Breast epithelium (tissue), 4 donors: ENCODE measurements at places on chromosomes 1 and 21. TPM values are rescaled to one million over a fixed set of nuclear protein-coding genes. Genes with fewer than 3 reads are reported as not detected.

The PRAMEF9 gene
- total RNA-seq = not detected

The RAD54L gene
- not detected for total RNA-seq

The CDCA8 gene
- 1.4 TPM for total RNA-seq

The THEMIS2 gene
- 25.6 TPM for total RNA-seq

The DYNLT4 gene
- 1.3 TPM for total RNA-seq

The MSH4 gene
- total RNA-seq = 0.32 TPM

The MROH9 gene
- total RNA-seq = not detected

The OR6N1 gene
- total RNA-seq = not detected

The TNFRSF1B gene
- total RNA-seq = 35.1 TPM

The NCAM2 gene
- total RNA-seq = 2.6 TPM

The DNAJC6 gene
- 4.2 TPM for total RNA-seq

The CFAP57 gene
- total RNA-seq = 0.88 TPM

The MRAP gene
- 8.8 TPM for total RNA-seq

The CD48 gene
- total RNA-seq = 8.8 TPM

The CYP4B1 gene
- 882 TPM for total RNA-seq

The INKA2 gene
- 4.6 TPM for total RNA-seq

- no peak for DNase-seq
These were observed 4.2 kb downstream of the PGLYRP3 start for GRCh38 chr1:153308540-153308939.

- DNase-seq = no peak
These were observed 60.3 kb downstream of the KCNJ6 start for GRCh38 chr21:37855647-37856625.

DNA sequence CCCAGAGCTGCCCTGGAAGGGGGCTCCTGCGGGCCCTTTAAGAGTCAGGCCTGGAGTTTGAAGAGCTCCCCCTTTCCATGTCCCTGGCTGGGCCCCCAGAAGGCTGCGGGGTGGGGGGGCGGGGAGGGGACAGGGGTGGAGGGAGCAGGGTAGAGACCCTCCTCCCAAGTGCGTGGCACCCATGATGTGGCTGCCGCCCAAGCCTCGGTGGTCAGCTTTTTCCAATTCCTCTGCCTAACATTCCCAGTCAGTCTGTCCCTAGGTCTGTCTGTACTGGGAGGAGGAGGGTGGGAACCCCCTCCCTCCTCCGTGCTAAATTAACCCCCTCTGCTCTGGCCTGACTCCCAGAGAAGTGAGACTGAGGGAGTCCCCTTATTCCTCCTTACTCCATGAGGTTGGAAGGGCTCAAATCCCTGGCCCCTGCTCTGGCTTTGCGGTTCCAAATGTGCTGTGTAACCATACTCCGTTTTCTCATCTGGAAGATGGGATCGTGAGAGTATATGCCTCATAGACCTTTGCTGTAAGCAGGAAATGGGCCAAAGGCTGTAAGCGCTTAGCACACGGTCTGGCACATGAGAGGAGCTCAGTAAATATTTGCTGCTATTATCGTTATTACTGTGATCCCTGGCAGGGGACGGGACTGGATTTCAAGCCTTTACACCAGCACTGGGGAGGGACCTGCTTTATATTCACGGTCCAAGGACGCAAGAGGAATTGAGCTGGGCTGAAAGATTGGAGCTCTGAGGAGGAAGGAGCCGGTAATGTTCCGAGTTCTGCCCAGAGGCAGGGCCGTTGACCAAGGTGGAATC lies 658 bp upstream of the COL16A1 start:
- no peak for DNase-seq

GRCh38 chr1:164653705-164654104 lies 94.7 kb downstream of the PBX1 start:
- no peak for DNase-seq

DNA sequence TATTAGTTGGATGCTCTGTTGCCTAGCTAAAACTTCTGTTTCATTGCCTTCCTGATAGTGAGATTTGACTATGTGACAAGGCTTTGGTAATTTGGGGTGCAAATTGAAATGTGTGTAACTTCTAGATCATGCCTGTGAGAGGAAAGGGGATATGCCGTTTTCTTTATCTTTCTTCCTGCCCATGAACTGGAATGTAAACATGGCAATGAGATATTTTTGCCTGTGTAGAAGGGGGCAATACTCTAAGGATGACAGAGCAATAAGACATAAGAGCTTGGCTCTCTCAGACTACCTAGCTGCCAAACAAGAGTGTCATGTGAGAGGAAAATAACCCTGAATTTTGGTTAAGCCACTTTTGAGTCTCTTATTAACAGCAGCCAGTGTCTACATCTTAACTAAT lies 49.7 kb downstream of the RAP1A start:
- DNase-seq = no peak

GRCh38 chr1:6965083-6965934 lies 180.1 kb downstream of the CAMTA1 start:
- no peak for DNase-seq

DNA sequence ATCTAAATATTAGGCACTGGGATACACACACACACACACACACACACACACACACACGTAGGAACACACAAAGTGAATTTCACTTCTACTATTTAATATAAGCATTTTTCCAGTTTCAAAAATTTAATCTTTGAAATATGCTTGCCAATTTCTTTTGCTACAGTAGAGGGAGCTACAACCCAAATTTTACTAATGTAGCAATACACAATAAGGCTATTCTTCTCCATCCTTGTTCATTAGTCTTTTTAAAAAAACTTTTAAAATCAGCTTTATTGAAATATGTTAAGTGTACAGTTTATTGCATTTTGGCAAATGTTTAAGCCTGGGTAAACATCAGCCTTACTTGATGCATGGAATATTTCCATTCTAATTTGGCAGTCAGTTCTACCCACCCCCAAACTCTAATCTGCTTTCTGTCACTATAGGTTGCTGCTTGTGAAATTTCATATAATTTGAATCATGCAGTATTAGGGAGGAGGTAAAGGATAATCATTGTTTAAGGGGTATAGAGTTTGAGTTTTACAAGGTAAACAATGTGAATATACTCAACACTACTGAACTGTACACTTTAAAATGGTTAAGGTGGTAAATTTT lies 93.0 kb upstream of the TENT5C start:
- no peak for DNase-seq

DNA sequence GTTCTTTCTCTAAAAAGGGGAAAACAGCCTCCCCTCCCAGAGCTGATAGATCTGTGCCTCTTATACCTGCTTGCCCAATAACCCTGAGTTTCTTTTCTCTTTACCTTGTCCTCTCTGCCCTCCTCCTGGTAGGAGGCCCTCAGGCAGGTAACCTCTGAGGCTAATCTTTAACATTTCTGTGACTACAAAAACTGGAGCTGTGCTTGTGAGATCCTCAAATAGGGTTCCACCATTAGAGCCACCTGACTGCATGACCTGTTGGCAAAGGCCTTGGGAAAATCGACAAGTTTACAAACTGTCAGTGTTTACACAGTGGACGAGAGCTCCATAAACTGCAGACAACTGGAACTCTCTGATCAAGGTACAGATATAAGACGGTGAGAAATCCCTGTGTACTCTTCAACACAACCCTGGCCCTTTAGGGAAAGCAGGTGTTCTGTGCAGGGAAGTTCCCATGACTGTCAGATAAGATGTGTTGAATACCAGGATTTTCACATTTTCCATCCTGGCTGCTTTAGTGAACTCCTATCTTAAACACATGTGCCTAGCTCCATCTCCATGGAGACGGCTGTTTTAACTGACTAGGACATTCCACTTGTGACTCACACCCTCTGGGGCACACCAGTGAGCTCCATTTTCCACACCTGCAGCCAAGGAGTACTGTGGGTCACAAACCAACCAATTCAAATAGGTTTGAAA lies 38.3 kb downstream of the ECE1 start:
- peak; percentile 57 for DNase-seq

GRCh38 chr1:99858286-99858685 lies 8.1 kb downstream of the AGL start:
- DNase-seq = no peak

DNA sequence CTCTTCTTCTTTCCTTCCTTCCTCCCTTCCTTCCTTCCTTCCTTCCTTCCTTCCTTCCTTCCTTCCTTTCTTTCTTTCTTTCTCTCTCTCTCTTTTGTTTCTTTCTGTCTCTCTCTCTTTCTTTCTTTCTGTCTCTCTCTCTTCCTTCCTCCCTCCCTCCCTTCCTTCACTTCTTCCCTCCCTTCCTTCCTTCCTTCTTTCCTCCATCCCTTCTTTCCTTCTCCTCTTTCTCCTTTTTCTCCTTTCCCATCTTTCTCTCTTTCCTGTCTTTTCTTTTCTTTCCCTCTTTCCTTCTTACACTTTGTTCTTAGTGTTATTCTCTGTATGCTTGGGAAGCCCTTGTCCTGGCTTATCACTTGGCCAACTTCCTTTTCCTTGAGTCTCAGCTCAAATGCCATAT lies 72.5 kb upstream of the MPC2 start:
- no peak for DNase-seq

GRCh38 chr1:234942879-234943506 lies 185.6 kb downstream of the TOMM20 start:
- no peak for DNase-seq

- DNase-seq = no peak
These were observed 3.4 kb downstream of the FAM110D start for GRCh38 chr1:26162220-26162709.

- no peak for DNase-seq
These were observed 195.0 kb downstream of the KCNK2 start for GRCh38 chr1:215277532-215277931.

- DNase-seq = no peak
These were observed 83.3 kb downstream of the LACTBL1 start for GRCh38 chr1:22889213-22889827.

DNA sequence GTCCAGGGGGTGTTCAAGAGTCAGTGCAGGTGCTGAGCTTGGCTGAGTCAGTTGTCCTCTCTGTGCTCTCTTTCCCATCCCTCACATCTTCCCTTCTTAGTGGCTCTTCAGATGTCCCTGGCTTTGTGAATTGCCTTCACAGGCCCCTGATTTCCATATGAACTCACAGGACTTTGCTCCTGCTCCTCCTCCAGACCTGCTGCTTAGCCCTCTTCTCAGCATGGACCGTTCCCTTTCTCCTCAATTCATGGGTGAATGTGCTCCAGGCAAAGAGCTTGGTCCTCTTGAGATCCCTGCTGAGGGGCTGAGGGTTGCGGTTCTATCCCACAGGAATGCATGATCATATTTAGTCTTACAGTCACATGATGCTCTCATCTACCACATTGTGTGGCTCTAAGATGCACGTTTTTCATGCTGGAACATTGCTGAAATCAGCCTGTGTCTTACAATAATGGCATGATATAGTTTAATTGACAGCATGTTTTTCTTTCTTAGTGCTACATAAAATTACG lies 30.5 kb downstream of the CACNA1E start:
- no peak for DNase-seq

DNA sequence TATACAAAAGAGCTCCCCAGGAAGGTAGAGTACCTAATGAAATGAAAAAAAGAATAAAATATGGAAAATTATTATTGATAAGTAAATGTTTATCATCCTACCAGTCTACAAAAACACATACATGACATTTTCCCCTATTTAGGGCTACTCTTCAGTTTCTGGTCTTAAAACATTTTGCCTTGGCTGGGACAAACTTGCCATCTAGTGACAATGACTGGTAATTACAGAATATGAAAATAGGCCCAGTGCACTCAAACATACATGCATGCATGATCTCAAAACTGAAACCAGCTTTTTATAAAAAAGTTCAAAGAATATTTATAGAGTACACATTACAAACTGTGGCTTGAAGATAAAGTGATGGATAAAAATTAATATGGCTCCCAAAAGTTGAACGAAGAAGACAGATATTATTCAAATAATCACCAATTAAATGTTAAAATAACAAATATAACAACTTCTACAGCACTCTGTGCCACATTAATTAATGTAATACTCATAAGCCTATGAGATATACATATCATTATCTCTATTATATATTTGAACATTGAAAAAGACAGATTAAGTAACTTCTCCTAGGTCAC lies 10.5 kb upstream of the RNPC3 start:
- no peak for DNase-seq

- DNase-seq = no peak
These were observed 7.0 kb downstream of the TCHH start for GRCh38 chr1:152107984-152108881.
